ENCODE measurements at places on chromosomes 1 and 21.

DNA sequence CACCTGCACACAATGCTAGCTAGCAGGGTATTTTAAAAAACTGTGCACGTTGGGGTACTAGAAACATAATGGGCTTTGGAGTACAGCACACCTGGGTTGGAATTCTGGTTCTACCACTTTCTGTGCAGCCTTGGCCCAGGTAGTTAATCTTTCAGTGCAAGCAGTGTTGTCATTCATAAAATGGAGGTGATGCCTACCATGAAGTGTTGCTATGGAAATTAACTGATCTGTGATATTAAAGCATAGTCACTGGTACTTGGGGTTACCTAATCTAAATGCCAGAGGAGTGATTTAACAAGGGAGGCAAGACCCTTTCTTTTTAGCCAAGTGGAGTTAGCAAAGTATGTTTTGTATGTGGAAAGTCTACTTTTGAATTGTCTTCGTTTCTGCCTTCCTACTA, 18.0 kb downstream of the ATP1B1 start:
- DNase-seq, result no peak

DNA sequence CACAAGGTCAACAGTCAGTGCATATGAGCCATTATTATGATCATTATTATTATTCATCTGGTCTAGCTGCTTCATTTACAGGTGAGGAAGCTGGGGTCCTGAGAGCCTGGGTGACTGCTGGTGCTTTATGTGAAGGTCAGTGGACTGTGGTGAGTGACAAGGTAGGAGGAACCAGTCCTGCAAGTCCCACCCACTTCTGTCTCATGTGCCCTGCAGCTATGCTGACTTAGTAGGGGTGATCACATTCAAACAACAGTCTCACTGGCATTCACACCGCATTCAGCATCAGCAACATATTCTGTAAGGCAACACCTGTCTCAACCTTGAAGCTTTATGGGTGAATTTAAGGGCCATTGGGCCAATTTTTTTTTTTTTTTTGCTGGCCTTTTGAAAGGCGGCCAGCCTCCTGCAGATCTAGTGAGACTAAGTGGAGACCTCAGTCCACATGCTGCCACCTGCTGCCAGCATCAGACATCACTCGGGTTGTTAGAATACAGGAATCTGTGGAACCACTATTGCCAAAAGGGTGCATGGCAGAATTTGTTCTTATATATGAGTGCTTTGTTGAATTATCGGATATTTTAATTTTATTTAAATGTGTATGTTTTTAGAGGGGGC, 59.9 kb upstream of the CACNA1E start:
- DNase-seq, result peak; percentile 63

DNA sequence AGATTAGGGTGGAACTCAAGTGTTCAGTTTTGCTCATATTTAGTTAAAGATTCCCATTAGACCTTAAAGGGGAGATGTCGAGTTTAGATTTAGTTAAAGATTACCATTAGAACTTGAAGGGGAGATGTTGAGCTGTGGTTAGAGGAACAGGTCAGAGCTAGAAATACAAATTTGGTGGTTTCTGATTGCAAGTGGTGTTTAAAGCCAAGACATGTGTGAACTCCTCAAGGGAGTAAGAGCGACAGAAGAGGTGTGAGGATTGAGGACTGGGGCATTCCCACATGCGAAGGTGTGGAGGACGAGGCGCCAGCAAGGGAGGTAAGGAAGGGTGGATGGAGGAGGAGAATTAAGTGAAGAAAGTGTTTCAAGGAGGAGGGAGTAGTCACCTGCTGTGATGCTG, 168.6 kb downstream of the IER5 start:
- DNase-seq, result no peak

DNA sequence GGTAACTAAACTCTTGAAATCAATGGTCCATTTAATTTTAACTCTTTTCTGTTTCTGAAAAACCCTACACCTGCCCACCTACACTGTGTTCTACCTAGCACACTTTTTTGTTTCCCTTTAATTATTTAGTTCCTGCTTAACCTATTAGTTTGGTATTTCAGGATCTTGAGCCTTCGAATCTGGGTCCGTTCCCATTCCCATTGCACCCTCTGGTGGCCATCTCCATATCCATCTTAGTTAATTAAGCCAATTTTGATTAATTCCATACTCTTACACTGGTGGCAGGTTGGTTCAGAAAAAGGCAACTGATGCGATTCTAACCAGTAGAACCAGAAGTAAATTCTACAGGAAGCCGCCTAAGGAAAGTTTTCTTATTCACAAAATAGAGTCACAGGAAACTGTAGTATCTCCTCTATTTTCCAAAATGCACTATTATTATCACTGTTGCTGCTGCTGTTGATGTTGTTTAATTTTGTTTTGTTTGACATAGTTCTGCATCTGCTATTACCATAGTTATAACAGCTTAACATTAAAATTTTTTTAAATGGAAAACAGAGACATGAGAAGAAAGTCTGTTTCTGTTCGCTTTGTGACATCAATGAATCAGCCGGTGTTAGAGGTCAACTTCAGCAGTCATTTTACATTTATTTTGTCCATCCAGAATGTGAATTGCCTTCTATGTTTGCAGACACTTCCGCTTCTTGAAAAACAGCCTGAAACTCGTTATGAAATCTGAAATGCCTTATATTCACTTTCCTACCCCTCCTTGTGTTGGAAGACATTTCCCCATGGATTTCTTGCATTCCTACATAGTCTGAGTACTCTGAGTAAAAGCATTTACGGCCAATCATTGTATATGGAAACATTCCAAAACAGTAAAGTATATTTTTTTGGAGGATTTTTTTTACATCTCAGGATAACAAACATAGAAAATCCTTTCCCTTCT, 115.5 kb upstream of the NCAM2 start:
- DNase-seq, result peak; percentile 50

DNA sequence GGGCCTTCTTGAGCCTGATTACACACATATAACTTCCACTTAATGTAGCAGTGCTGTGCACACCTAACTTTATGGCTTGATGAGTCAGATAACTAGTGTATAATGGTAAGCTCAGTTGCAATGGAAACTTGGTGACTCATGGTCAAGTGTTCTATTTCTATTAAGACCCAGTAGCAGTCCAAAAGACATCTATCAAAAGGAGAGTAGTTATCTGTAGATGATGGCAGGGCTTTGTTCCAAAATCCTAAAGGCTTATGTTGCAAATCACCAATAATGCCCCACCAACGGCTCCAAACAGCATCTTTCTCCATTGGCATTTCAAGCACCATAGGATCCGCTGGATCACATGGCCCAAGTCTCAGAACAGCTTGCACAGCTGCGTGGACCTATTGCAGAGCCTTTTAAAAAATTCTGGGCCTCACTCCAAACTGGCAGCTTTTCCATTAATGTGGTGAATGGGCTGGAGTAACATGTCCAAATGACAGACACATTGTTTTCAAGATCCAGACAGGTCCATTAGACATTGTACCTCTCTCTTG, 566.8 kb upstream of the USP24 start:
- no peak for DNase-seq

DNA sequence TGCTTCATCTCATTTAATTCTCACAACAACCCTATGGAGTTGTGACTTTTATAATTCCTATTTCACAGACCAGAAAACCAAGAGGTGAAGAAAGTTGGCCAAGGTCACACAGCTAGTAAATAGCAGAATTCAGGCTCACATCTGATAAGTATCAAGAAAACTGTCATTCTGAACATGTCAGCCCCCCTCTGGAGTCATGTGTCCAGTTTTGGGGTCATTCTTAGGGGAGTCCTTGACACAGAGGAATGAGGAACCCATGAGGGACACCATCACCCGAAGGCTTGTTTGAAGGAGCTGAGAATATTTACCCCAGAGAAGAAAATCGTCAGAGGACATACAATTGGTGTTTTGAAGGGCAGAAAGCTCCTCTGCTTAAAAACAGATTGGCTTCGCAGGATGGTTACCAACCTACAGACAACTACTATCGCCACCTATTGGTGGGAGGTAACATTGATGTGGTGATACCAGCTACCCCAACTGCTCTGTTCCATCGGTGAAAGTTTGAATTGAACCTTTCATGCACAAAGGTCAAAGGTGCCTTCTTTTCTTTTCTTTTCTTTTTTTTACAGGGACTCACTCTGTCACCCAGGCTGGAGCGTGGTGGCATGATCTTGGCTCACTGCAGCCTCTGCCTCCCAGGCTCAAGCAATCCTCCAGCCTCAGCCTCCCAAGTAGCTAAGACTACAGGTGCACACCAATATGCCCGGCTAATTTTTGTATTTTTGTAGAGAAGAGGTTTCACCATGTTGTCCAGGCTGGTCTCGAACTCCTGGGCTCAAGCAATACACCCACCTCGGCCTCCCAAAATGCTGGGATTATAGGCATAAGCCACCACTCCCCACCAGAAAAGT, 31.3 kb downstream of the NCMAP start:
- peak; percentile 83 for DNase-seq

DNA sequence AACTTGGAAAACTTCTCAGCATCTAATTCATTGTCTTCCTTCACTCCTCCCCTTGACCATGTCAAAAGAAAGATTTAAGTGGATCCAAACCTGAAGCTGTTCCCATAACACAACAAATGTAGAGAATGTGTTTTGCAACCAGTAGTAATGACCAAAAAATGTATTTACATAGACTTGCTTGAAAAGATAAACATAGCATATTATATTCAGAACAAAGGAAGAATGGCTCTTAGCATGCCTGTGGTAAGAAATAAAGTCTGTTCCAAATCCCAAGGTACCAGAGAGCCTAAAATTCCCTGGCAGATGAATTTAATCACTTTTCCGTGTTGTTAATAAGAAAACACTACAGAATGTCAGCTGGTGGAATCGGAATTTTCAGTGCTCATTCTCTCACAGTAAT, 36.8 kb downstream of the FMO3 start:
- DNase-seq, result no peak

DNA sequence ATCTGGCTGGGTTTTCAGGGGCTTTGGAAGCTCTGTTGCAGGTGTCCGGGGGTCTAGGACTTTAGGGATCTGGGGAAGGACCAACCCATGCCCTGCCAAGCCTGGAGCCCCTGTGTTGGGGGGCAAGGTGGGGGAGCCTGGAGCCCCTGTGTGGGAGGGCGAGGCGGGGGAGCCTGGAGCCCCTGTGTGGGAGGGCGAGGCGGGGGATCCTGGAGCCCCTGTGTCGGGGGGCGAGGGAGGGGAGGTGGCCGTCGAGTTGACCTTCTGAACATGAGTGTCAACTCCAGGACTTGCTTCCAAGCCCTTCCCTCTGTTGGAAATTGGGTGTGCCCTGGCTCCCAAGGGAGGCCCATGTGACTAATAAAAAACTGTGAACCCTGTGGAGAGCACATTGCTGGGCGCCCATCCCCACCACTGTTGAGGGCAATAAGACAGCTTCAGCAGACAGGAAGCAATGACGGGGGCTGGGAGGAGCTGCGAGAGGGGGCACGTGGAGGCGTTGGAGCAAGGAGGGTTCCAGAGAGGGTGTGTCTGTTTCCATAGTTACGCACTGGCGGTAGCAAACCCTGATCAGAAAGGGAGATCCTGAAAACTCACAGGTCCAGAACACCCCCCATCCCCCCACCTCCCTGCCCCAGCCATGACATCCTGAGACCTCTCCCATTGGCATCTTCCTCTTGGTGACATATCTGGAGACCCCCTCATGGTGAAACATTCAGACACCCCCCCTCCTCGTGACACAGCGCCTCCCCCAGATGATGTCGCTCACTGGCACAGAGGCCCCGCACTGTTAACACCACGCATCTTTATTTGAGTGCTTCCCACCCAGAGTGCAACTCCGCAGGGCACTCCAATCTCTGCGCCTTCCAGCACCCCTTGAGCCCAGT, 8.4 kb downstream of the MYBPH start:
- DNase-seq, result peak; percentile 31

GRCh38 chr1:197178998-197179397, 32.5 kb upstream of the ASPM start:
- peak; percentile 29 for DNase-seq

DNA sequence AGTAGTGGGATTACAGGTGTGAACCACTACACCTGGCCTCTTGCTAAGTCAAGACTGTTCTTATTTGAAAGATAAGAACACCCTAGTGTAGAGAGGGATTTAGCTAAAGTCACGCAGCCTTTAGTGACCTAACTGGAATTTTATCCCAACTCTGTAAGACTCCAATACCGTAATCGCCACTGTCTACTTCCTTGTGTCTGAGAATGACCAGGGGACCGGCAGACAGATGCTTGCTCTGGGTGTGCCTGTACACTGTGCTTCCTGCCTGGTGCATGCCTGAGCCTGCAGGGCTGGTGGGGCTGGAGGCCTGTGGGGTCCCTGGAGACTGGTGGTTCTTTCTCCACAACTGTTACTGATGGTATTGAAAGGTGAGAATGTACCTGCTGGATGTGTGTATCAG, 15.3 kb downstream of the MFSD2A start:
- DNase-seq, result no peak

- no peak for DNase-seq
Observed at GRCh38 chr21:38351176-38351959, 94.6 kb downstream of the KCNJ15 start.

DNA sequence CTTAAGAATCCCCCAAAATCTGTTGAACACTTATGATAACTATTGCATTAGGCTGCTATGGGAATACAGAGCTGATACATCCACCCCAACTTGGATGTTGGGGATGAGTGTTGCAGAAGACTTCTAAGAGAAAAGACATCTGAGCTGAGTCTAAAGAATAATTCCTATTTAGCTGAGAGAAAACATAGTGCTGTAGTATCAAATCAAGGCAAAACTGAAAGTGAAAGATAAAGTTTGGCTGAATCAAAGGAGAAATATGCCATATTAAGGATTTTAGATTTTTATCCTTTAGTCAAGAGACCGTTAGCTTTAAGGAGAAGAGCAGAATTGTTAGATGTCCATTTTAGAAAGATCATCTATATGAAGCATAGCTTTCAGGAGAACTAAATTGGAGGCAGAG, 726.9 kb upstream of the PTBP2 start:
- no peak for DNase-seq

DNA sequence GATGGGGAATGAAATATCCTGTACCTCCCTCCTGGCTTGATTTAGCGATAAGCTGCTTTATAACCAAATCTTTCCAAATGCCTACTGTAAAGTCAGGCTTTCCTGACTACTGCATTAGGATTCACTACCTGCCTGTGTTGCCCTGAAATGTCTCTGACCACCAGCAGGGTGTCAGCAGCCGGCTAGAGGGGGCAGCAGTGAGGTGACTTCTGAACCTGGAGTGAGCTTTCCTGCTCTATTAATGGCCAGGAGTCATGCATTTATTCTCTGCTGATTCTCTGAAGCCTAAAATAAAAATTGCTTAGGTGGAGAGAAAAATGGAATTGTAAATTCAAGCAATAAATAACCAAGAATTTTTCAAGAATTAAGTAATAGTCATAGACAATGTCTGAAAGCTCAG, 2.5 kb downstream of the BACE2 start:
- DNase-seq, result peak; percentile 57

DNA sequence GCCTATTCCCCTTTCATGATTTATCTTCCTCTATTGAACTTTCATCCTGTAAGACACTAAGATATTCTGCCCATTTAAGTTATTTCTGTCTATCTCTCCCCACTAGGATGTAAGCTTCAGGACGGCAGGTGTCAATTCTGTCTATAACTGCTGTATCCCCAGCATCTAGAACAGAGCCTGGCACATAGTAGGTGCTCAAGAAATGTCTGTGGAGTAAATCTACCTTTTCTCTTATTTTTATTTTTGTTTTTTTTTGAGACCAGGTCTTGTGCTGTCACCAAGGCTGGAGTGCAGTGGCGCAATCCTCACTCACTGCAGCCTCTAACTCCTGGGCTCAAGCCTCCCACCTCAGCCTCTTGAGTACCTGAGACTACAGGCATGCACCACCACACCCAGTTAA, 5.6 kb downstream of the CD52 start:
- no peak for DNase-seq
